ENCODE measurements at places on chromosomes 11 and 22.

DNA sequence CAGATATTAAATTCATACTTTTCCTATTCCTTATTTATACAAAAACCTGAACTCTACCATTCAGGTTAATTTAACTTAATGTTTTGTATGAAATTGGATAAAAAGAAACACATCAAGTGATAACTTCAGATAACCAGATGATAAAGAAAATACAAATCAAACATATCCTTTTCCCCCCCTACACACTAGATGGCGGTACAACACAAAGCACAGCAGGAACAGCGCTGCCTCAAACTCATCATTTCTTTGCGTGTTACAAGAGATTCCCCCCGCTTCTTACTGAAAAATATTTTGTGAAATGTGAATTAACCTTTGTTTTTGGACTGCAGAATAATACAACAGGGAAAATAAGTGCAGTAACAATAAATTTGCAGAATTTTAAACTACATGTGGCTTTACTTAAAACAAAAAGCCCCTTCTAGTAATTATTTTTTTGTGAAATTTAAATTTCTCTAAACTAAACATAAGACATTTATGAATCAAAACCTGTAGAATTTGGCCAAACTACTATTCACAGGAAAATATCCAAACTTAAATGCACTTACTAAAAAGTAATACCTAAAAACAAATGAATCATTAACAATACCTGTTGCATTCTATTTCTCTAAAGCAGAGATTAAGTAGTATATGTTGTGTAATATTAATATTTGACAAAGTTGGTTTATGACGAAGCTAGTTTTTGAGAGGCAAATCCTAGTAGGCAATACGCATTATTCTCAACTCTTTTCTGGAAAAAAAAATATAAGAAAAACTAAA, 74.4 kb downstream of the ARHGAP32 start:
- DNase-seq = no peak

- DNase-seq = no peak
Measured at GRCh38 chr11:1367721-1368120, 22.0 kb upstream of the BRSK2 start.

DNA sequence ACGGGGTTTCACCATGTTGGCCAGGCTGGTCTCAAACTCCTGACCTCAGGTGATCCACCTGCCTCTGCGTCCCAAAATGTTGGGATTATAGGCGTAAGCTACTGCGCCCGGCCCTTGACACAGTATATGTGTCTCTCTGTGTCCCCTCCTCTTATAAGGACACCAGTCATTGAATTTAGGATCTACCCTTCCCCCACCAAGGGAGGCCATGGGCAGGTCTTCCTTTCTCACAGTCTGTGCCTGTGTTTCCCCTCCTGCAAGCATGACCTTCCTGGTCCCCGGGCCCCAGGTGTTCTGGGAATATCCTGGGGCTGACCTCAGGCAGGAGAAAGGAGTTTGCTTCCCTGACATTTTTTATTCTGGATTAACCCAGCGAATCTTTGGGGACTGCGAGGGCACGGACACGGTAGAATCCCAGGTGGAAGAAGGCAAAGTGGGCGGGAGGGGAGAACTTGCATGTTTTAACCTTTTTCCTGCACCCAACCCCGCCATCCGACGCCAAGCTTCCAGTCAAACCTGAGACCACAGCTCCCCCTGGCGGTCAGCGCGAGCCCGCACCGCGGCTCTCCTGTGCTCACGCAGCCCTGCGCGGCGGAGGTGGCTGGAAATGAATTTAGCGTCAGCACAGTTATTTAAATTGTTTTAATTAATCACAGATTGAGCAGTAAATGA, 42.1 kb upstream of the ISX start:
- peak; percentile 11 for DNase-seq

DNA sequence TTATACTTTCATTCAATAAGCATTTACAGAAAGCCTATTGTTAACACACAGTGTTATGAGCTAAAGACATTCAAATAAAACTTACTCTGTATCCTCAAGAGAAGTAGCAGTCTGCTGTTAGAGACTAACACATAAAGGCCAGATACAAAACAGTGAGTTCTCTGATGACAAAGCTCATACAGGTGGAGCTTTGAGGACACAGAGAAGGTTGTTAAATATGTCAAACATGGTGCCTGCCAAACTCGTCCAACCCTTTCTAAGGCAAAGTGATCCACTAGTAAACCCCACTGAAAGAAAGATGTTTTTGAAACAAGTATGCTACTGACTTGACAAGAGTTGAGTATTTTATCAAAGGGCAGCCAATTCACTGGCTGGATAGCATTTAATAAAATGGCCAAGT, 70.1 kb downstream of the C2CD3 start:
- DNase-seq = no peak

GRCh38 chr11:120335556-120335907, 681 bp upstream of the ARHGEF12 start:
- no peak for DNase-seq

DNA sequence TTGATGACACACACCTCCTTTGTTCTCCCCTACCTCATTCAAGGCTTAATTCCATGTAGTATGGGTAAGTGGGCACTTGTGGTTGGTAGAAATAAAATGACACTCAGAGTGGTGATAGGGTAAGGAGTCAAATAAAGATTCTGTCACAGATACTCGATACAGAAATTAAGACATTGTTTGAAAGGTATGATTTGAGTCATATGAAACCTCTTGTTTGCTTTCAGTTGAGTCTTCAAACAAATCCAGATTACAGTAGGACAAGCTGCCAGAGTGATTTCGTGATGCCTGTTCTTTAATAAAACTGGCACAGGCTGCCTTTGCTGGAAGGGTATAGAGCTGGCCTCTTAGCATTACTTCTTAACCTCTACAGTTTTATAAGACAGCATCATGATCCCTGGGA, 182.4 kb downstream of the SPON1 start:
- DNase-seq = no peak

- no peak for DNase-seq
Measured at GRCh38 chr11:109552376-109552775, 130.4 kb downstream of the C11orf87 start.

DNA sequence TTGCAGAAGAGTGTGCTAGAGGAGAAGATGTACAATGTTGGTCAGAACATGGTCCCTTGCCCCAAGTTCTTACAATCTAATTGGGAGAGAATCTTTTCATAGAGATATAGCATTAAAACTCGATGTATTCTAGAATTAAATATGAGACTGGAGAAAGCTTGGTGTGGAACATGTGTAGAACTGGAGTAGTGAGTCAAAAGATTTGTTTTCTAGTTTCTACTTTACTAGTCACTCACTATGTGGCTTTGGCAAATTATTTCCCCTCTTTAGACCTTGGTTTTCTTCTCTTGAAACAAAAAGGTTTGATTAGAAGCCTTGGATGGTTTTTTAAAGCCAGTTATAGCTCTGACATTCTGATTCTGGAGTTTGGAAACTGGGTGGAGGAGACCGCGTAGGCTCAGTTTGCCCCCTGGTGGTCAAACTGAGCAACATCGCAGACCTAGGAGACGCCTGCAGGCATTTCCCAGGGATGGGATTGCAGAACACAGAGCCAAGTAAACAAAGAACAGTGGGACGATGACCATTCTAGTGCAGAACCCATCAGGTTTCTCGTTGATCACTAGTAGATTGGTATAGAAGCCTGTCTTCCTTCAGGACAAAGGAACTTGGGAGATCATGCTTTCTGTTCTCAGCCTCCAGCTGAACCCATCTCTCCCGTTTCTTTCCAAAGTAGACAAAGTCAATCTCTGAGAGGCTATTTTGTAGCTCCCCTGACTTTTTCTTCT, 8.5 kb upstream of the CHRDL2 start:
- DNase-seq = peak; percentile 23

GRCh38 chr11:73551677-73552076, 46.2 kb downstream of the FAM168A start:
- DNase-seq = no peak

DNA sequence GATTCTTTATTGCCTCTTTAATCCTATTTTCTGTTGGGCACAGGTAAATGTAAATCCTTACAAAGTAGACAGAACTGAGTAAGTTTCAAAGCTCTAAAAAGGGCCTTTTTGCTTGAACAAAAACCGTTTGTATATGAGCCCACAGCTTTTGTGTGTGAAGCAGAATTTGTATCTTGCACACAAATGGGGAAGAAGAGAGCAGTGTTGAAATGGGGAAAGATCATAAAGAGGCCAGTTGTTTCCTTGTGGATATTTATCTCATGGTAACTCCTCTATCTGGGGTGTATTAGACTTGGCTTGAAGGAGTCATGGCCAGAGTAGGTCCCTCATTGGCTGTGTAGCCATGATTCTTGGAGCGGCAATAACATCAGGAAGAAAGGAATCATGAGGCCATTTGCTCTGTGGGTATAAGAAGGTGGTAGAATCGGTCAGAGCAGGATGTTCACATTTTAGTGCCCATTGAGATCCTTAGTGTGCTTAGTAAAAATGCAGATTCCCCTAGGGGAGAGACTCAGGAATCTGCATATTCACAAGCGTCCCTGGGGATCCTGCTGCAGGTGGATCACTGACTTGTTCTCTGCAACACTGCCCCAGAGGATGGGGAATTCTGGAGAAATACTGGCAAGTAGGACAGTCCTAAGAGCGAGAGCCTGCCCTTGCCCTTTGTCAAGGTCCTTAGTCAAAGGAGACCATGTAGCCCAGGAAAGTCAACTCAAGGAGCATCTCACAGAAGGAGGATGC, 126.5 kb downstream of the LDLRAD3 start:
- DNase-seq = no peak

GRCh38 chr11:2581931-2582350, 117.9 kb downstream of the KCNQ1OT1 start:
- no peak for DNase-seq

DNA sequence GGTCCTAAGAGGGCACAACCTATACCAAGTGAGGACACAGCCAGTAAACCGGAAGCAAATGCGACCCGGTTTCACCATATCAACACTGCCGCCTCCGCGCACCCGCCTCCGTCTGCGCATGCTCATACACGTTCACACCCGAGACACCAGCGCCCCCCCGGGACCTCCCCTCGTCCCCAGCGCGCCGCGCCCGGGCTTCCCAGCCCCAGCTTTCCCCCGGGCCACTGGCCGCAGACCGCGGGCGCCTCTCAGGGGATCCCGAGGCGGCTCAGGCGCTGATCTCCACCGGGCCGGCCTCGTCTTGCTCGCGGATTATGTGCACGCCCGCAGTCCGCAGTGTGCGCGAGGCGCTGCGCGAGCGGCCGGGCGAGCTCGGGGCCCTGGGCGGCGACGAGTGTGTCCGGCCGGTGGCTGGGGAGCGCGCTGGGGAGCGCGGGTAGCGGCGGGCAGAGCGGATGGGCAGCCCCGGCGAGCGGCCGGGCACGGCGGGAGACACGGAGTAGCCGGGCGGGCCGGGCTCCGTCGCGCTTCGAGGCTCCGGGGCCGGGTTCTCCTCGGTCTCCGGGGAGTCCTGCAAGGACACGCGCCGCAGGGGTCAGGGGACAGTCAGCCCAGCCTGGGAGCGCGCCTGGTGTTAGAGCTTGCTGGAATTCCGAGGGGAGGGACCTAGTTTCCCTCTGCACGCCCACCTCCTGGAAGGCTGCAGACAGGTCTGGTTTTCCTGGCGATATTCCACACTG, 2.0 kb downstream of the HEPN1 start:
- DNase-seq = peak; percentile 36

GRCh38 chr22:45905924-45906865, 70.8 kb downstream of the WNT7B start:
- no peak for DNase-seq

DNA sequence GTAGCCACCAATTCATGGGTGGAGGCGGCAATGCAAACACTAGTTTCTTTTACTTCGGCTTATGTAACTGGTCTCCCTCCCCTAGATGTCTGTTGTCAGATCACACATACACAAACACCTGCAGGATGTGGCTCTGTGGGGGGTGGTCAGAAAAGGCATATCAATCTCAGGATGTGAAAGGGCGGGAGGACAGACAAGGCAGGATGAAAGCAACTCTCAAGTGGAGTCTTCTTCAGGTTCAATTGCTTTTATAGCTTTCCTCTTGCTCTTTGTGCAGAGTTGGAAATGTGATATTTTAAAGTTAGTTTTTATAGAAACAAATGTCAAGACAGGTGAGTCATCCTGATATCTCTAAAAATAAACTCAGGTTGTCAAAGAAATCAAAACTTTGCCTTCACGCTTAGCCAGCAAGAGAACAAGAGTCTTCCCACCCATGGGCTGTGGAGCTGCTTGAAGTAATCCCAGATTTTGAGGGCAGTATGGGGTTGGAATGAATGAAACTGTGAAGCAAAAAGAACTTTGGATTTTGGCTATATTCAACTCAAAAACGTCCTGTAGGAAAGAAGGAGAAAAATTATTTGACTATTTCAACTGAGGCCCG, 423.4 kb downstream of the GUCY1A2 start:
- no peak for DNase-seq

DNA sequence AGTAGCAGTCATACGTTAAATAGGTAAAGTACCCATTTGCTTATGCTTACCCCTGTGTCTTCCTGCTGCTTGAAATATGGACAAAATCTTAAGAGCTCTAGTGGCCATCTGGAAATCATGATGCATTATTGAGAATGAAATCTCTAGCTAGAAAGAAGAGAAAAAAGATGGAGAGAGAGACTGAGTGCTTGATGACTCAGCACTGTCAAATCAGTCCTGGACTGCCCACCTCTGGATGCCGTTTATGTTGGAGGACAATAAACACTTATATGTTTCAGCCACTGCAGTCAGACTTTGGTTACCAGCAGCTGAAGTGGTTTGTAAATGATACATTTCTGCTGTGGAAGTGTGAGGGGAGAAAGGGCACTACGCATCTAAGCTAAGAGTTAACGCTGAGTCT, 3.6 kb downstream of the OR8B4 start:
- no peak for DNase-seq

- DNase-seq = no peak
Measured at GRCh38 chr11:121391914-121392313, 60.2 kb upstream of the SORL1 start.

GRCh38 chr22:25898707-25899365, 156.8 kb downstream of the MYO18B start:
- no peak for DNase-seq

- DNase-seq = no peak
Measured at GRCh38 chr11:17578958-17579357, 31.9 kb downstream of the OTOG start.

DNA sequence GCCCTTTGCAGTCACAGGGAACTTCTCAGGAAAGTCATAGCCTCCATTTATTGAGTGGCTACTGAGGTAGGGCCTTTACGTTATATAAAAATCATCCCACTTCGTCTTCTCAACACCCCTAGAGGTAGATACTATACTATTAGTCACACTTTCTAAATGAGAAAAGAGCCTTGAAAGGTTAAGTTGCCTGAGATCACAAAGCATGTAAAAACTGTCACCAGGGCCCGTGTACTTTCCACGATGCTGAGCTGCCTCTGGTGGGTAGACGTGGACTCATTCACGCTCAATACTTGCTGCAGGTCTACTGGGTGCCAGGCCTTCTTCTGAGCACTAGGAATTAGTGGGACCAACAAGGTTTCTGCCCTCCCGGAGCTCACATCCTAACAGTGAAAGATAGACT, 16.3 kb downstream of the CHRDL2 start:
- DNase-seq = no peak

- no peak for DNase-seq
Measured at GRCh38 chr11:69333879-69334278, 39.9 kb downstream of the MYEOV start.

Data from activated CD4-positive, CD25-positive, alpha-beta regulatory T cell treated with anti-CD3 and anti-CD28 coated beads, Interleukin-2, amount 50 U/mL, for 16 hours (primary cell).